ENCODE measurements at places on chromosomes 7 and 10.

GRCh38 chr10:58854811-58855210, 321.6 kb upstream of the PHYHIPL start:
- DNase-seq = no peak

DNA sequence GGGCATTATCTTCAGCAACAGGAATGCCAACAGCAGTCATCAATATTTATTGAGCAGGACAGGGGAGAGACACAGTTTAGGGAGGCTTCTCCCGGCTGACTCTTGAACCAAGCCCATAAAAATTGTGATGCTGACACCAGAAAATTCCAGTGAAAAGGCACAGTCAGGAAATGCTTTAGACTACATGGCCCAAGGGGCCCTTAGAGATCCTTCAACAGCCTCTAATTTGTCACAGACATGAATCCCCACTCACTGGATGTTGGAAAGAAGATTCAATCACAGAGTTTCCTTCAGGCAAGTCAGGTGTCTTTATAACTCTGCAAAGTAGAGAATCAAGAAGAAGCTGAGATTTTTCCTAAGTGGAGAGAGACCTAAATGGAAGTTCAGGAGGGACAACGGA, 1.2 kb downstream of the GJC3 start:
- no peak for DNase-seq

DNA sequence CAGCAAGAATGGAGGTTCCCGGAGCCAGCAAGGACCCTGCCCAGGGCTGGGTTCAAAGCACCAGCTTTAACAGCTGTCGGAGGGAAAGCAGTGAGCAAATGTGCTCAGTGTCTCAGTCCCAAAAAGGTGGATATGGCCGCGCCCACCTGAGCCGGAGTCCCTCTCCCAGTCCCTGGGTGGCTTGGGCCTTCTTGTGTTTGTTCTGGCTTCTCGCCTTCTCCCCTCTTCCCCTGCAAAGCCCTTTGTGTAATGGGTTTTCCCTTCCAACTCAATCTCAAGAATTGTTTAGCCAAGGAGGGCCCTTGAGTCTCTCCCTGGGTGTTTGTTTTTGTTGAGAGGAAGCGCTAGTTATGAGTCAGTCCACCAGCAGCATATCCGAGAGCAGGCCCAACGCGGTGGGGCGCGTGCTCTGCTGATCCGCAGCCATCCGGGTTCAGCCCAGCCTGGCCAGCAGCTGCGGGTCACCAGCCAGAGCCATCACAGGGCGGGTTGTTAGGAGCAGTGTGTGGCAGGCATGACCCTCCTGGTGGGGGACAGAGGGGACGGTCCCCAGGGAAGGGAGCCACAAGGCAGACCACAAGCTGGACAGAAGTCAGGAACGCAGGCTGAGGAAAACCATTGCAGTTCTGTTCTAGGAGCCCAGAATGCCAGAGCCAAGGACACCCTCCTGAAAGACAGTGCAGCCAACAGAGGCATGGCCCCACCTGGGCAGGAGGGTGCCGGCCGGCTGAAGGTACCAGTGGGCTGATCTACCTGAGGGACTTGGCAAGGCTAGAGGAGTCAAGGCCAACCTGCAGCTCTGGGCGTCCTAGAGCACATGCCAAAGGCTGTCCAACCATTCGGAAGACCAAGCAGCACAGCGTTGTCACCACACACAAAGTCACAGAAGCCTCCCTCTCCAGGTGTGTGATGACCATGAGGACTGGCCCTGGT, 21.3 kb downstream of the CALML3 start:
- no peak for DNase-seq

DNA sequence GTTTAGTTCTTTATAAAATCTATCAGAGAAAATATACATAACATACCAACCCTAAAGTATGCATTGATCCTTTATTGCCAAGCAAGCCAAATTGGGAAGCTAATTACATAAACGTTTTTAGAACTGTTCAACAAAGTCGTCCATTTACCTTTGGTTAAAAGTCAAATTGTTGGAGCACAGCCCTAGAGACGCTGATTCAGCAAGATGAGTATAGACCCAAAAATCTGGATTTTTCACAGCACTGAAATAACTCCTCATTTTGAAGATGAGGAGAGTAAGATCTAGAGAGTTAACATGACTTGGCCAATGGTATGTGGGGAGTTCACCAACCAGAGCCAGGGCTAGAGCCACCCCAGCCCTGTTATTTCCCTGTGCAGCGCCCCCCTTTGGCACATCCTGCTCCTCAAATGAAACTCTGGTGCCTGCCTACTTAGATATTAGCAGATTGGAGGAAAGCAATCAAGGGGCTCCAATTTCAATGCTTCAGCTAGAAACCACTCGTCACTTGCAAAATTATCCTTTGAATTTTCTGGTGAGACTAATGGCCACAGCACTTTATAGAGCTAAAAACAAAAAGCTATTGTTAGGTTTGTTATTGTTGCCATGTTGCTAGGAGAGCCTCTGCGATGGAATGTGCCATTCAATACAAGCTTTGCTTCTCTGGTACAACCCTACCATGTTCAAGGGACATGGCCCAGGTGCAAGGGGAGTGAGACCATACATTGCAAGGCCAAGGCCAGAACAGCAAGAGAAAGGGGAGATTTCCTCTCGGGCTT, 132.6 kb upstream of the ZEB1 start:
- DNase-seq = no peak

GRCh38 chr10:94546901-94547185, 1.3 kb downstream of the HELLS start:
- DNase-seq = no peak

- no peak for DNase-seq
These were observed at the start of gene ANKRD30A for GRCh38 chr10:37125191-37125732. Gene ANKRD30A (plus strand): TSS chr10:37125598. CDS start chr10:37125788, 190 bp downstream.

DNA sequence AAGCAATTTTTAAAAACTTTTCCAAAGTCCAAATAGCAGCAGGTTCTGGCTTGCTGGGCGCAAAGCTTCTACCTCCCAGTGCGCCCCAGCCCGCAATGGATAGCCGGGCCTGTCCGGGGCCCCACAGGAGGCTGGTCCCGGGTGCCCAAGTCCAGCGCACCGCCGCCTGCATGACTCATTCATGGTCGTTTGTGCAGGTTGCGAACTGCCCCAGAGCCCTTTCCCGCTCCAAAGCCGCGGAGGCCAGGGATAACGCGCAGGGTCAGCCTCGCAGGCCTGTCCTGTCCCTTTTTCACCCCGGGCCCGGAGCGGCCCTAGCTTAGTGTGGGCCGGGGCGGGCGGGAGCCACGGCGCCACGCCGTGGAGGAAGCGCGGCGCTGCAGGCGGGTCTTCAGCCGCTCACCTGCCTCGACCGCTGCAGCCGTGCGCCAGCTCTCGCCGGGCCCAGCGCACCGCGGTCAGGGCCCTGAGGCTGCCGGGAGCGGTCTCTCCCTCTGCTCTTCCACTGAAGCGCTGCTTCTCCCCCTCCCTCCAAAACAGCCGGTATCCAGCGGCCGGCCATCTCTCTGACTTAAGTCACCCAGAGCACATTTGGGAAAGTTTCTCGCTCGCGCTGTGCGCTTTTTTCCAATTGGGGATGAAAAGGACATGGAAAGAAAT, 1.7 kb upstream of the EGR2 start:
- DNase-seq = no peak

DNA sequence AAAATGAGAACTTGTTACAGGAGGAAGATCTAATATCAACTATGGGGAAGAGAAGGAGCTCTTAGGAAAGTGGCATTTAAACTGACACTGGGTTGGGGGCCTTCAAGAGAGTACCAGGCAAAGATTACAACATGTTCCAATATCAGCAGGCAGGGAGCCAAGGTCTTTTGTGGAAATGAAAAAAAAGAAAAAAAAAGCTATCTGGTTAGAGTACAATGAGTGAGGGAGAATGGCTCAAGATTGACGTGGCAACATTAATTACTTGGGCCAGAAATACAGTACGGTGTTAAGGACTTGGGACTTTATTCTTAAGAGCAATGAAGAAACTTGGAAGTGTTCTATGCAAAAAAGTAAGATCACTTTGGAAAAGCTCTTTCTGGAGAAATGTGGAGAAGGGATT, 132.3 kb upstream of the CDK1 start:
- DNase-seq = no peak

- no peak for DNase-seq
These were observed 30.9 kb downstream of the LAMB1 start for GRCh38 chr7:107972075-107972482.

GRCh38 chr7:1604383-1604782, 34.6 kb upstream of the PSMG3 start:
- no peak for DNase-seq

- no peak for DNase-seq
These were observed 38.3 kb upstream of the INPP5A start for GRCh38 chr10:132499367-132499685.

DNA sequence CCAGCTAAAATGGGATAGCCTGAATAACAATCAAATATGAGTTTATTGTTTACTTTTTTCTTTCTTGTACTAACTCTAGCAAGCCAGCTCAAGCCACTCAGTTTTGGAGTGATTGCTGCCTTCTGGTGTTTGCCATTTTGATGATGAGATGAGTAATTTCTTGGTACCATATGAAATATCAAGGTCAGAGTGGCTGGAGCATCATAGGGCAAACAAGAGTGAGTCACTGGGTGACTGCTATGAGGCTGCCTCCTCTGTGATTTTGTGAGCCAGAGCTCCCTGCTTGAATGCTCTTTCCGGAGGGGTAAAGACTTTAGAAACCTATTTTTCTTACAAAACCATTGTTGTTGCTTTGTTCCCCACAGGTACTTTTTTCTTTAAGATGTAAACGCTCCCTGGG, 295.6 kb downstream of the PRKG1 start:
- DNase-seq = no peak

GRCh38 chr10:12262278-12262981, 66.4 kb downstream of the CDC123 start:
- no peak for DNase-seq

DNA sequence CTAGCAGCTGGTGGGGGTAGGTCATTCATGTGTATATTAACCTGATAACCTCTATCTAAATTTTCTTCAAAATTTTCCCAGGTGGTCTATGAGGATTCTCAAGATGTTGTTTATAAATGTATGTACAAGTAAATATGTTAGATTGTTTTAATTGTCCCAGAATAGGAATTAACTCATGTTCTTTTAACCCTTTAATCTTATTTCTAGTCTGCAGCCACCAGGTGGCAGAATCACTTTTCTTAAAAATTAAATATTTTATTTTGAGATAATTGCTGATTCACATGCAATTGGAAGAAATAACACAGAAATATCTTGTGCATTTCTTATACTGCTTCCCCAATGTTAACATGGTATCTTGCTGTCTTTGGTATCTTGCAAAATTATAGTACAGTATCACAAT, 589.5 kb downstream of the ARL4A start:
- no peak for DNase-seq

GRCh38 chr10:100894033-100894432, 18.7 kb upstream of the SLF2 start:
- no peak for DNase-seq

- DNase-seq = no peak
These were observed 21.5 kb upstream of the RUFY2 start for GRCh38 chr10:68428396-68429104.

GRCh38 chr10:73478636-73479035, 17.2 kb downstream of the PPP3CB start:
- DNase-seq = no peak

GRCh38 chr10:77456414-77456813, 181.2 kb downstream of the KCNMA1 start:
- peak; percentile 36 for DNase-seq

Measured in NCI-H2081 treated with DMSO at 0.1 percent for 48 hours (cell line).